Hepatocyte (in vitro differentiated cells): ENCODE measurements at places on chromosomes 2 and 18.
A peak's percentile ranks its signal among the peaks of the same experiment; 100 is the strongest.

DNA sequence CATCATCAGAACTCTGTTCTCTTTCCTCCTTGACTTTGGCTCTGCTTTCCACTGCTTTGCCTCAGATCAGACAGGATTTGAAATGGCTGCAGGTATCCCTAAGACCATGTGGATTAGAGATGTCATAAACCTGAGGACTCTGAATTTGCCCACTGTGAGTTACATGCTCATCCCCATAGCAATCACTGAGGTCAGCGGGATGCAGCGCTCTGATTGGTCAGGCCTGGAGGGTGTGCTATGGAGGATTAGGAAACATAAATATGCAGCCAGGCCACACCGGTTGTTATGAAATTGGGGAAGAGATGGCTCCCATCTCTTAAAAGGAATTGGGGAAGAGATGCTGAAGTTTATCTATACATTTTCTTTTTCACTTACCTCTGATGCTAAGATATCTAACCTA, 73.7 kb upstream of the DNAJC10 start:
- DNase-seq = peak; percentile 59

DNA sequence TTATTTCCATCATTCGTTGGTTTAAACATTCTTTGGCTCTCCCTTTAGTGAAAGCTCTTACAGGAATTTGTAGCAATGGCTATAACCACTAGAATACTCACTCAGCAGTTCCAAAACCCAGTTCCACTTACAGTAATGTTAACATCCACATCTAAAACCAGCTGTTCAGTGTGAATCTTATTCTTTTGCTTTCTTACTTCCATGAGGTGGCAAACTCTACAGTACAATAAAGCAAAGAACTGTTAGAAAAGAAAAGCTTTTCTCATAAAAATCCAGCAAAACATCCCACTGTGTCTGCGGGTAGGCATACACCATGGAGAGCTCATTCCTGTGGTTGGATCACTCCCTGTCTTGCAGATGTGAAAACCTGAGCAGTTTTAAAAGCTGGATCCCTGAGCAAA, 147.1 kb downstream of the ARHGAP28 start:
- no peak for DNase-seq

GRCh38 chr18:23943104-23943503, 71.5 kb upstream of the TTC39C start:
- no peak for DNase-seq

DNA sequence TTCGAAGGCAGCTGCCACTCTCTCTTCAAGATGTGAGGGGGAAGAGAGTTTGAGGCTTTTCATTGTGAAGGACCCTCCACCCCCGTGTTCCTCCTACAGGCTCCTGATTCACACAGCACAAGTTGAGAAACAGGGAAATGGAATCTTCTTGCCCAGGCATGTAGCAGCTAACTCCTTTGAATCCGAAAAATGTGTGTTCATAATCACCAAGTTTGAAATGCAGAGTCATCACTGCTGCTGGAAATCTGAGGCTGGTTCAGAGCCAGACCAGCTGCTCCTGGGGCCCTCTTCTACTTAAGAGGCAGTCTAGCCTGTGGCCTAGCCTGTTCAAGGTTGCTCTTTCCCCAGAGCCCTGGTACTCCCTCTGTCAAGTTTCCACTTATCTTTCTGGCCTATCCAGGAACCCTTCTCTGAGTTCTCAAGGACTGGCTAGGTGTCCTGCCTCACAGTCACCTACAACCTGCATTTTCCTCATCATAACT, 166.4 kb downstream of the TMEM247 start:
- DNase-seq = peak; percentile 65

DNA sequence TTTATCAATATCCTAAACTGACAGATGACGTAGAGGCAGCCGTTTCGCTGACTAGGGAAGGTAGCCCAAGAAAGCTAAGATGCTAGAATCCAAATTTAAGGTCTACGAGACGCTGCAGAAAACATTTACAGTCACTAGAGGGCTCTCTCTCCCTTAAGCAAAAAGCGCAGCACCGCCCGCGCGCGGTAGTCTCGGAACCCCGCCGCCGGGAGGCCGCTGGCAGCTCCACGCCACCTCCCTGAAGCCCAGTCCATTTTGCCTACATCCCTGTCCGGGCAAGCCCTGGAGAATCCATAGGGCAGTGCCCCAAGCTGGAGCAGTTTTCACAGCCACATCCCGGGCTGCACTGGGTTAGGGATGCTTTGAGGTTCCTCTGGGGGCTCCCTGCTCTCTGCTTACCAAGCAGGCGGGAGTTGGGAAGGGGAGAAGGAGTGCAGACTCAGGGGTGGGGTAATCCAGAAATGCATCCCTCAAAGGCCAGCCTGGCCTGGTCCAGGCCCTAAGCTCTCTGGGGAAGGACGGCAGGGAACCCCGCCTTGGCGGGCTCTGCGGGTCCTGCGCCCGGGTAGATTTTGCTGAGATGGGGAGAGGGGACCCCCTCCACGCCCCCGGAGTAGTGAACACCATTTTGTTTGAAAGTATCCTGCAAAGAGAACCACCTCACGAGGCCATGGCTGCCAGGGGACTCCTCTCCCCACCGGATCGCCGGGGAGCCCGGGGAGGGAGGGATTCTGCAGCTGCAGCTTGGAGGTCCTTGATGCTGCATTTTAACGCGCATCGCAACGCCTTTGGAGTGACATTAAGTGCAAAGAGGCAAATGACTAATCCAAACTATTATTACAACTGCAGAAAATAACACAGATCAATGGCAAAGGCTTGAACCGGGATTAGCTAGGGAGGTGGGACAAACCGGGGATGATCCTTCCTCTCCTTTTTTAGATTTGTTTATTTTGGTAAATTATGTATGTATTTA, 1.3 kb upstream of the DPYSL5 start:
- peak; percentile 89 for DNase-seq

GRCh38 chr2:16008331-16008850, 68.0 kb downstream of the MYCN start:
- DNase-seq = no peak

GRCh38 chr18:13452388-13452811, 233.8 kb downstream of the LDLRAD4 start:
- DNase-seq = peak; percentile 72

DNA sequence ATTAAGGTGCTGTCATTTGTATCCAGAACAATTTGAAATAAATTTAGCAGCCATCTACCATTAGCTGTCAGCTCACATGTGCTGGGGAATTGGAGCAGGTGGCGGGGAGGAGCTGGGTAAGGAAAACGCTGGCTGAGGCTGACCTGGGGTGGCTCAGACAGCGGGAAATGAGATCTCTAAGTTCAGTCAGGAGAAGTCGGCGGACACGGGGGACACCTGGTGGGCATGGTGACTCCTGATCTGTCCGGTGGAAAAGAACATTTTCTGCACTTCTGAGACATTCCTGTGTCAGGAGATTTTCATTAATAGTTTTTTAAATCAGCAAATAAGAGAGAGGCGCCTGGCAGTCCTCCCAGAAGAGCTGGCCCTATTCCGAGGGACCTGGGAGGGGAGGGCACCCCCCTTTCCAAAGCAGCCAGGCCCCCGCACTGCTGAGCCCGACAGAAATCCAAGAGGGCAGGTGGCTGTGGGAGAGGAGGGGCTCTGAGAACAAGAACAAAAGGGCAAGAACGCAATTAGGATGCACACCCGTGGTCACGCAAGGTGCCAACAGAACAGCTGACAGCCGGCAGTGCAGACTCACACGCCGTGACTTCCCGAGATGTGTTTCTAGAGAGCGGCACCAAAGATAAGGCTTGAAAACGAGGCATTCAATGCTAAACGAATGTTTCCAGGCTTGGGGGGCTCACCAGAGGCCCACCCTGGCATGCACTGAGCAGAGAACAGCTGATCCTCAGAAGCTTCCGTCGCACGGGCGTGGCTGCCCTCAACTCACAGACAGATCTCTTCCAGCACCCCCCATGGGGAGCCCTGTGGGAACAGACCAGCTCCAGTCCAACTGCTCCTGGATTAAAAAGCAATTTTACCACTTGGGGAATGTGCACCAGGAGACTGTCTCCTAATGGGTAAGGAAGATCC, 26.4 kb downstream of the SLC66A2 start:
- DNase-seq = no peak

DNA sequence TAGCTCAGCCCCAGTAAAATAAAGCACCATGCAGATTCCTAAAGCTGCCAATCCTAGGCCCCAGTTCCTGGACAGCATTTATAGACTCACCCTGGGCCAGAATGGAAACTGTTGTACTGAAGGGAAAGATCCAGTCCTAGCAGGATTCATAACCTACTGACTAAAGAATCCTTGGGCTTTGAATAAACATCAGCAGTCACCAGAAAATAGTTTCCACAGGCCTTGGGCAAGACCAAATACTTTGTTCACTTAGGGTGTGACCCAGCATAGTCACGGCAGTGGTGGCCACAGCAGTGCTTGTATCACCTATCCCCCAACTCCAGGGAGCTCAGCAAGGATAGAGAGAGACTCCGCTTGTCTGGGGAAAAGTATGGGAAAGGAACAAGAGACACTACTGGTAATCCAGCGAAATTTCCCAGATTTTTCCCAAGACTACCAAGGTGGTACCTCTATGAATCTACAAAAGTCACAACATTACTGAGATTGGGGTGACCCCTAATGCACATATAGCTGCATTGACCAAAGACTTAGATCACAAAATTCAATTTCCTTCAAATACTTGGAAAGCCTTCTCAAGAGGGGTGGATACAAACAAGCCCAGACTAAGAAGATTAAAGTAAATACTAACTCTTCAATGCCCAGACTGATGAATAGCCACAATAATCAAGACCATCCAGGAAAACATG, 748.1 kb upstream of the LRATD1 start:
- no peak for DNase-seq

- DNase-seq = no peak
Observed at GRCh38 chr2:212908682-212909435, 242.6 kb downstream of the IKZF2 start.

GRCh38 chr2:189143925-189144324, 35.6 kb downstream of the COL5A2 start:
- DNase-seq = peak; percentile 19

- DNase-seq = peak; percentile 82
Observed at GRCh38 chr2:110657724-110658305, 20.0 kb downstream of the BUB1 start.

GRCh38 chr2:107036293-107036692, 150.3 kb upstream of the ST6GAL2 start:
- DNase-seq = no peak

DNA sequence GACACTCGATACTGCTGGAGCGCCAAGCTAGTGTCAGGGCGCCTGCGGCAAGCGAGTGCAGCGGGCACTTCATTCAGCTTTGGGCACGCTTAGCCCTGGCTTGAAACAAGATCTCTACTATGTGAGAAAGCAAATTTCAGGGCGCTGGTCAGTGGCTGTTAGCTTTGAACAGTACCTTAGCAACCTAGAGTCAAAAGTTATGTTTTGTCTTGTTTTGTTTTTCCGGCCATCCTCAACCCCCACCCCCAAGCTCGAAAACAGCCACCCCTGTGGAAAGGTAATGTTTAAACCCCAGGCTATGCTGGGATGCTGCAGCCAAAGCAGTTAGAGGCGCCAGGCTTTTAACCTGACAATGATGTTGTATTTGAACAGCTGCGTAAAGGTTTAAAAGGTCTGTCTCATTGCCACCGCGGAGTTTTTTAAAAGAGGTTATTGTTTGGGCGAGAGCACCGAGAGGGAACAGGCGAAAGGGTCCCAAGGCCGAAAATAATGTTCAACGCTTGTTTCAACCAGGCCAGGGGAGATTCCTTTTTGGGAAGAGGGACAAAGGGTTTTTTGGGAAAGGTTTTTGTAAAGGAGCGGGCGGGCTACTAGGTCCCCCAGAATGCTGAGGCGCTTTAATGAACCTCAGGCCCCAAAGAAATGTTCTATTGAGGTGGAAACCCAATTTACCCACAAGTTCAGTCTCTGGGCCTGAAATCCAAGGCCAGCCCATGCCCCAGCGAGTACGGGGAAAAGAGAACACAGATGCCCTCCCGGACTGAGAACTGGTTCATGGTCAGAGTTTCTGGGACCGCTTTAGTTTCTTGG, 2.3 kb upstream of the HOXD10 start:
- no peak for DNase-seq

DNA sequence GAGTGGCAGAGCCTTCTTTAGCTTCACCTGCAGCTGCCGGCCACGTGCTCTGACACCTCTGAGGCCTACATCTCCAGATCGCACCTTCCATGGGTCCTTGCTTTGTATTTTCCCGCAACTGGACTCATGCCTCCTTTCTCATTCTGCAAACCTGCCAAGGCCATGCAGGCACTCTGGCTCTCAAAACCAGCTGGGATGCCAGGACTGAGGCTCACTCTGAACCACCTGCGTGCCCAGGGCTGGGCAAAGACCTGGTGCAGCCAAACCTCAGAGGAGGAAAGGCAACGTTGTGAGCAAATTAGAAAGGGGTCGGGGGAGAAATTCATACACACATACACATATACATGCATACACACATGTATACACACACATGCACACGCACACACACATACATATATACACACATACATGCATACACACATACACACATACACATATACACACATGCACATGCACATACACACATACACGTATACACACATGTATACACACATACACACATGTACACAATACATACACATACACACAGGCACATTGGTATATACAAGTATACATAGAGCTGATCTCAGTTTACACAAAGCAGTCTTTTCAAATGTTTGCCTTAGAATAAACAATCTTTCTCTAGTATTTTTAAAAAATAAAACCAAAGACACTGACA, 125.2 kb downstream of the RTP5 start:
- DNase-seq = no peak
